ENCODE measurements at places on chromosomes 6 and 20. TPM values are rescaled to one million over a fixed set of nuclear protein-coding genes. Genes with fewer than 3 reads are reported as not detected.

Gene IPCEF1
- 0.31 TPM for total RNA-seq

Gene PTK6
- 0.13 TPM for total RNA-seq

Gene NINL
- total RNA-seq = 20.8 TPM

Gene C20orf141
- total RNA-seq = not detected

Gene RIPOR3
- total RNA-seq = 0.11 TPM

Gene CRISP2
- total RNA-seq = not detected

GRCh38 chr20:17885544-17885943, 83.0 kb downstream of the SNX5 start:
- H3K27me3 ChIP-seq = no peaks in the 10 kb centered on the region
- H3K4me1 ChIP-seq = peaks cover 17% of the 10 kb centered on the region
- no peak overlapping the region for H3K4me3 ChIP-seq
- H3K27ac ChIP-seq = no peak overlapping the region
- H3K36me3 ChIP-seq = peaks cover 4% of the 10 kb centered on the region
- no peak for DNase-seq

DNA sequence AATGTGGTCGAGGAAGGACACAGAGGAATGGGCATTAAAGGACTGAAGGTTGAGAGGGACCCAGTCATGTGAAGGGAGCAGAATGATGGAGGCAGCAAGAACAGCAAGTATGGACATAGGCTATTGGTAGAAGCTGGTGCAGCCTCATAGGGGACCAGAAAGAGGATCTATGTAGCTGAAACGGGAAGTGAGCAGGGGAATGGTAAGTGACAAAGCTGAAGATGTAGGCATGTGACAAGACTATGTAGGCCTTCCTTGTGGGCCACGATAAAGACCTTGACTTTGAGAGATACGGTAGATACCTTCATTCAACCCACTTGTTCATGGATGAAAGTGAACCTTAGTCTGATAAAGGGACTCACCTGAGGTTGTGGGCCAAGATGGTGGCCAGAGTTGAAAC, 3.5 kb downstream of the CTNNBL1 start:
- DNase-seq = no peak
- H3K4me1 ChIP-seq = peaks cover 20% of the 10 kb centered on the region
- H3K27me3 ChIP-seq = no peaks in the 10 kb centered on the region
- no peak overlapping the region for H3K27ac ChIP-seq
- no peaks in the 10 kb centered on the region for H3K36me3 ChIP-seq

- DNase-seq = no peak
- peak overlapping the region; percentile 2 for H3K4me3 ChIP-seq
- peaks cover 4% of the 10 kb centered on the region for H3K36me3 ChIP-seq
- H3K4me1 ChIP-seq = peaks cover 53% of the 10 kb centered on the region
Observed at GRCh38 chr6:134551245-134551960, 233.5 kb upstream of the SGK1 start.

- H3K27me3 ChIP-seq = no peaks in the 10 kb centered on the region
- no peak for DNase-seq
- no peak overlapping the region for H3K27ac ChIP-seq
- H3K4me1 ChIP-seq = no peaks in the 10 kb centered on the region
Observed at GRCh38 chr6:40131675-40132074, 197.4 kb upstream of the MOCS1 start.

DNA sequence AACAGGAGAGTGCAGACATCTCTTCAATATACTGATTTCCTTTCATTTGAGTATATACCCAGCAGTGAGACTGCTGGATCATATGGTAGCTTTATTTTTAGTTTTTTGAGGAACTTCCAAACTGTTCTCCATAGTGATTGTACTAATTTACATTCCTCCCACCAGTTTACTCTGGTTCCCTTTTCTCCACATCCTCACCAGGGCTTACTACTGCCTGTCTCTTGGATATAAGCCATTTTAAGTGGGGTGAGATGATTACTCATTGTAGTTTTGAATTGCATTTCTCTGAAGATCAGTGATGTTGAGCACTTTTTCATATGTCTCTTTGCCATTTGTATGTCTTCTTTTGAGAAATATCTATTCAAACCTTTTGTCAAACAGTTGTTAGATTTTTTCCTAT, 64.9 kb upstream of the HMGCLL1 start:
- H3K4me3 ChIP-seq = no peak overlapping the region
- no peaks in the 10 kb centered on the region for H3K4me1 ChIP-seq
- H3K36me3 ChIP-seq = peaks cover 6% of the 10 kb centered on the region
- DNase-seq = no peak
- no peak overlapping the region for H3K27ac ChIP-seq

DNA sequence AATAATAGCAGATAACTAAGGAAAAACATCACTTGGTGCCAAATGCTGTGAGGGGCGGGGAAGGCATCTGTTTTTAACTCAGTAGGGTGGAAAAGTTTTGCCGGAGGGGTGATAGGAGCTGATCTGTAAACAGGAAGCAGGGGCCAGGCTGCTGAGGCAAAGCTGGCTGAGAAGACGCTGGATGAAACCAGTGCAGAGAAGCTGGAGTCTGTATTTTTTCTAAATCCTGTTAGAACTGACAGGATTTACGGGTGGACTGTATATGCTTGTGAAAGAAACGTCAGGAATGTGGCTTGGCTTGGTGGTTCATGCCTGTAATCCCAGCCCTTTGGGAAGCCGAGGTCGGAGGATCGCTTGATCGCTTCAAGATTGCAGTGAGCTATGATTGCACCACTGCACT, 5.6 kb downstream of the PCMTD2 start:
- H3K4me1 ChIP-seq = peaks cover 66% of the 10 kb centered on the region
- no peak for DNase-seq
- peak overlapping the region; percentile 57 for H3K4me3 ChIP-seq
- no peaks in the 10 kb centered on the region for H3K27me3 ChIP-seq

All from osteocyte (in vitro differentiated cells).